ENCODE measurements at places on chromosomes 1 and 21. TPM values are rescaled to one million over a fixed set of nuclear protein-coding genes. Genes with fewer than 3 reads are reported as not detected.

The NEK2 gene
- total RNA-seq: not detected

GRCh38 chr1:202639500-202639899 lies 70.8 kb downstream of the SYT2 start:
- no peak for DNase-seq

DNA sequence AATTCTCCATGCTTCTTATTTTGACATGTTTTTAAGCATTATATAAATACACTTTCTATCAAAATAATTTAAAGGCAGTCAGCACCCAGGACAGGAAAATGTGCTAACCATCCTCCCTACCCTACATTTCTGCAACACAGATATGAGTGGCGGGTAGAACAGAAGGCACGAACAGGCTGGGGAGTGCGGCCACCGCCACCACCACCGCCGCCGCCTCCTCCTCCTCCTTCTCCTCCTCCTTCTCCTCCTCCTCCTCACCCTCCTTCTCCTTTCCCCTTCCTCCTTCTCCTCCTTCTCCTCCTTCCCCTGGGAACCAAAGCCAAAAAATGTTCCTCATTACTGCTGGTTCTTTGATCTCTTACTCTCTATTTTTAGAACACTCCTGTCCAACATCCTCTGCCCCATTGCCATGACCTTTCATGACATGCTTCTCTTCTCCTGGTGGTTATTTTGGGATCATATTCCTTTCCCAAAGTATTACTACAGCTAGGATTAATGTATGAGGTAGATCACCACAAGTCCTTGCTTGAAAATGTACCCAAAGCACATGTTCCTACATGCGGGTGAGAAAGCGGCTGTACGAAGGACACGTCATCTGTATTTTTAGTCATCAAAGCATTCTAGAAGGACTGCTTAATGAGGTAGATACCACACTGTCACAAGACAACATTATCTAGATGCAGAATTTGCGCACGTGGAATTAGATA lies 24.5 kb upstream of the CCN1 start:
- DNase-seq: no peak

The SLC44A3 gene
- total RNA-seq: not detected

DNA sequence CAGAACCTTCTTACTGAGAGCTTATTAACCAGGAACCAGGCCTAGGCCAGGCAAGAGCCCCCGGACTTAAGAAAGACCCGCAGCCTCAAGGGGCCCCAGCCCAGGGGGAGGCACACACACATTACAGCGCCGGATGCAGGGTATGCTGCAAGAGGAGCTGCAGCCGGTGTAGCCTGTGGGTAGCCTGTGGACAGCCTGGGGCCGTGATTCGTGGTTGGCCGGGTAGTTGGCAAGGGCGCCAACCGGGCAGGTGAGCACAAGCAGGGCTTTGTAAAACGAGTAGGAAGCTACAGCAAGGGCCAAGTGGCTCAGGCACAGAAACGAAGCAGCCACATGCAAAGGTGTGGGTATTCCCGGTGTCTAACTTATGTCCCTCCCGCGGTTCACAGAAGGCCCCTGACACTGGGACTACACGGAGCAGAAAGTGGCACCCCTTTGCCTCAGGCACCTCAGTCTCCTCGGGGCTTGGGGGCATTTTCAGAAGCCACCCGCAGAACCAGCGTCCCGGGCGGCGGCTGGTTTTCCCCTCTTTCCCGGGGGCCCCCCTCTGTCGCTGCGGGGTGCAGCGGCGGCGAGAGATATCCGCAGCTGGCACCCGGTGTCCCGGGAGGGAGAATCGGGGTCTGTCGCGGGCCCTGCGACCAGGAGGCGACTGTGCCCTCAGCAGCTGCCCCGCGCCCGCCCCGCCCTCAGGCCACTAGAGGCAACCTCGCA lies 40.8 kb downstream of the KIAA1614 start:
- DNase-seq: no peak

DNA sequence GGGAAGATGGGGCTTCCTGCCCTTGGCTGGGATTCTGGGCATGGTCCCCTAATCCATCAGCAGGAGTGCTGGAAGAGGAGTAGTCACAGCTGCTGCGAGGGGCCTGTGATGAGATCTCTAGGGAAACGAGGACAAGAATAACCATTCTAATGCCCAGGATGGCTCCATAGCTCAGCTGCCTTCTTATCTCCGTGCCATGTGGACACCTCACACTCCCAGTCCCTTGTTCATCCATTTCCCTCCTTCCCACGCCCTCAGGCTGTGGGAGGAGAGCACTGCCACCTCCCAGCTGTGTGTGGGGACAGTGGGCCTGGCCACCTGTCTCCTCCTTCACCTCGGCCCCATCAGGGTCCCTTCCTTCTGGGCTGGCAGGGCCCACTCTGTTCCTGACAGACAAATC lies 16.1 kb upstream of the ETV3 start:
- no peak for DNase-seq

- DNase-seq: no peak
Measured at GRCh38 chr21:32726839-32727686, 750 bp downstream of the SYNJ1 start.

GRCh38 chr21:45886610-45887026 lies 95.0 kb upstream of the COL6A1 start:
- DNase-seq: no peak

The SPRR2E gene
- total RNA-seq: not detected

DNA sequence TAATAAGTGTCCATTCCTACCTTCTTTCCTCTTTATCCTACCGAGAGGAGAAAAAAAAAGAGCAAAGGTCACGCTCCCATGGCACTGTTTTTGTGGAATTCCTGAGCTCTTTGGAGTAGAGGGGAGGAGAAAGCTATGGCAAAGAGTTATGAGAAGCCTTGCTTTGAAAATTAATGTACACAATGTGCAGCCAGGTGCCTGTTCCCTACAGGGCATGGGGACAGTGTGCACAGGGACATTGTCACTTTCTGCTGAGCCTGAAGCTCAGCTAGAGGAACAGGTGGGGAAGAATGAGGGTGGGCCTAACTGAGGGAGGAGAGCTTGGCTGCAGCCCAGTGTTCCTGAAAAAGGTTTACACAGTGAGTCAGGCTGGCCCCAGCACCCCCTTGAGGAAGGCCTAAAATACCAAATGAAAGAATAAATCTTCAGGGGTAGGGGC lies 66.1 kb downstream of the PLXNA2 start:
- no peak for DNase-seq

The SLC45A1 gene
- 3.2 TPM for total RNA-seq

- DNase-seq: no peak
Measured at GRCh38 chr1:234840843-234841242, 230.9 kb upstream of the IRF2BP2 start.

DNA sequence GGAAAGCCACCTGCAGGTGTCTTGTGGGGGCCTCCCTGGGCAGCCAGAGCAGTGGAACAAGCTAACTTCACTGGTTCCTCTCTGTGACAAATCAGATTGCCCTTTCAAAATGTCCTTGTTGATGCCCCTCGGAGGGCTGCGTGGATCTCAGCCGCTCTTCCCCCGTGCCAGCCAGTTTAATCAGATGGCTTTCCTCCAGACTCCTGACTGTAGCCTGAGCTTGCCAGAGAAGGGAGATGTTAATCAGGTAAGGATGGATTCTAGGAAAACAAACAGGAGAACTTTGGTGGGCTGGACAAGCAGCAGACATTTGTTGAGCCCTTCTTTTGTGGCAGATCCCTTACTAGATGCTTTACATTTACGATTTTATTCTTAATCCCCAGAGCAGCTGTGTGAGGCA lies 88.2 kb downstream of the DMRTA2 start:
- no peak for DNase-seq

DNA sequence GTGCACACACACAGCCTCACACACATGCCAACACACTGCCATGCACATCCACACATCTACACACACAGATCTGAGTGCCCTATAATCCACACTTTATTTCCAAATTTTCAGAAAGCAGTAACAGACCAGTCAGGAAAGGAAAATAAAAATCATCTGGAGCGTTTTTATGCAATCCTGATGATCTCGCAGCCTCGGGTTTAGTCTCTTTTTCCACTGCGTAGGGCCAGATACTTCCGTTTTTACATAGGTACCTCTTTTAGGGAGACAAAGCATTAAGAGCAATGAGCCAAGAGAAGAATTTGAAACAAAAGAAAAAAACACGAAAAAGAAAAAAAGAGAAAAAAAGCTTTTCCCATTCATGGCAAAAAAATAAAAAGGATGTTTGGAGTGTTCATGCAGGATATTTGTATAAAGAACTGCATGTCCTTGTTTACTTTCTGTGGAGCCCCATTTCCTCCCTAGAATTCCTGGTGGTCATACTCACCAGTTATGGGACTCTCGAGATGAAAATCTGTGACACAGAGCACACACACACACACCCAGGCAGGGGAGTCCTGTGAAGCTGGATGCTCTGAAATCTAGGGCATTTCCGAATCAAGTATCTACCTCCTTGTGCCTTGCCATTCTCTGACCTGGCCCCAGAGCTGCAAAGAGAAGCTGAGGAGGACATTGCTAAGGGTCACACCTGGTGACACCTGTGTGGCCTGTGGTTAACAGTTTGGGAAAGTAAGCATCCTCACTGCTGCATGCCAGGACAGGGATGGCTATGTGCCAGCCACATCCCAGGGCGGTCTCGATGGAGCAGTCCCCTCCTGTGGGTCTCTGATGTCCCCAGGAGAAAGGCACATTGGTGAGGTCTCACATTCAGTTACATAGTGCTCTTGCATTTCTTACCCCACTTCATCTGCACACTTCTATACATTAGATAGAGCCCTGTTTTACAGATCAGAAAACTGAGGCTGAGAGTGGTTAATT lies 83.6 kb downstream of the RUNX1 start:
- no peak for DNase-seq

All from ascending aorta (tissue), 2 donors.